Stimulated activated CD8-positive, alpha-beta memory T cell treated with anti-CD3 and anti-CD28 coated beads, Interleukin-7, amount 100 ng/mL, for 48 hours (primary cell): ENCODE measurements at places on chromosomes 2 and 18.

- DNase-seq = no peak
Measured at GRCh38 chr2:2527148-2527547, 196.1 kb upstream of the MYT1L start.

- DNase-seq = no peak
Measured at GRCh38 chr2:129769185-129769991, 210.1 kb upstream of the RAB6C start.

- DNase-seq = no peak
Measured at GRCh38 chr2:211373203-211373602, 816.8 kb downstream of the CPS1 start.

GRCh38 chr18:9066358-9066757 lies 36.1 kb upstream of the NDUFV2 start:
- DNase-seq = no peak

DNA sequence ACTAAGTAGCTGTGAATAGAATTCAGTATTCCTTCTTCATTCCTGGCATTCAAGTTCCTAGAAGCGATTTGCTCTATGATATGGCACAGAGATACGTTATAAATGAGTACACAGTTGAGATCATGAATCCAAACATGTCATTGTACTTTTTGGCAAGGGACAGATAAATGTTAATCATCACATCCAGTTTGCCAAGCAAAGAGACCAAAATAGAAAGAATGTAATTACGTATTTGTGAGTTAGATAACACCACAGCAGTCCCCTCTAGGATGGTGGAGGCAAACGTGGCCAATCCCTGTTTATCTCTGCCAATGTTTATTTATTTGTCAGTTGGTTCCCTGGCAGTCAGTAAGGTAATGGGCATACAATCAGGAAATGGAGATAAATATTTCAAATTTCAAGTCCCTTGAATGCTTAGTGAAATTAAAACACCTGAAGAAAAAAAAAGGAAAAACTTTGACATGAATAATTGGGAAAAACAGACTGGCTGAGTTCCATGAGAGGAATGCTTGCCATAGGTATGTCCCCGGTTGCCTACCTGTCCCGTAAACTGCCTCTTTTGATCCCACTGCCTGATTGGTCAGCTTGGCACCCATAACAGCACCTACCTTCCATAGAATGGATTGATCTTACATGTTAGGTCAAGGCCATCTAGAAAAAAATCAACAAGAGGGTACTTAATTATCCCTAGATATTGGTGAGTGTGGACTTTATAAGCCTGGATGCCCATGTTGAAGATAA lies 451.1 kb upstream of the NETO1 start:
- DNase-seq = no peak

DNA sequence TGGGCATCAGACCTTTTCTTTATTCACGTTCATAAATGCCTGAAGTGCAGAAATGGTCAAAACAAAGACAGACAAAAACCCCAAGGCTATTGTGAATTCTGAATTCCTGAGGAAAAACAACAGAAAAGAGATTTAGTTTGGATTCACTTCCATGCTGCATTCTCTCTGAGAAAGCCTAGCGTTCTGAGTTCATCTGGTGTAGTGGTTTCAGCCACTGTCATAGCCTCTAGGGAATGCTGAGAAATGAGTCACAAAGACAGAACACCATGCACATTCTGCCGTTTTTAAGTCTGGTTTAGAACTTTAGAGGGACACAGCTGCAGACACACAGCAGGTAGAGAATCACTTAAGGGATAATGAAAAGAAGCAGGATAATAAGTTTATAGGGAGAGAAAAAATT lies 93.8 kb downstream of the LRP1B start:
- DNase-seq = no peak

- no peak for DNase-seq
Measured at GRCh38 chr2:56009758-56010458, 86.3 kb upstream of the EFEMP1 start.

DNA sequence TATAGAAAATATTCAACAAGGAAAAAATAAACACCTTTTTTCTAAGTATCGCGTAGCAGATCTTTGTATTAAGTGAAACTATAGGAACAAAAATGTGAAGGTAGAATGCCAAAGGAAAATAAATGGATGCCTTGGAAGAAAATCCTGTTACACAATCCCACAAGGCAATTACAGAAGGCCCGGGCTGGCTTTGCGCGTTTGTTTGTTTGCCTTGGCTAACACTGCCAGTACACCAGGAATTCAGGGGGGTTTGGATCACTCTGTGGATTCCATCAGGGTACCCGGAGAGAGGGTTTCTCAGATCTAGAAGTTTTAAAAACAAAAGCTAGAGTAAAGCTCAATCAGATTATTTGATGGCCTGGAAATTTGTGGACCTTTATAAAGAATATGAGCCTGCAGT lies 478.3 kb downstream of the FBXO15 start:
- no peak for DNase-seq

- DNase-seq = no peak
Measured at GRCh38 chr2:186737732-186738508, 44.1 kb downstream of the FAM171B start.

- DNase-seq = no peak
Measured at GRCh38 chr2:117712684-117713083, 101.8 kb upstream of the DDX18 start.

GRCh38 chr2:239292959-239293774 lies 107.7 kb downstream of the HDAC4 start:
- no peak for DNase-seq
